ENCODE measurements at places on chromosomes 4 and X.

DNA sequence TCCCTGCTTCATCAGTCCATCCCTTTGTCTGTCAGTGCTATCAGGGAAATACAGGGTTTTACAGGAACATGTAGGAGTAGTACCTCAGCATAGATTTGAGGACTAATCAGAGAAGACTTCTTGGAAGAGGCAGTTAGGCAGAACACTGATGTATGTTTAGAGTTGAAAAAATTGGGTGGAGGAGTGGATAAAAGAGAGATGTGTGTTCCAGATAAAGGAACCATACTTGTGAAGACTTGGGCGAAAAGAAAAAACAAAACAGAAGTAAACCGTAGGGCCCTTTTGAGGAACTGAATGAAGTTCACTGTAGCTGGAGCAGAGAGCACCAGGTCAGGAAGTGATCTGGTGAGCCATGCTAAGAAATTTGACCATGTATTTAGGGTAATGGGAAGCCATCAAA, 32.3 kb downstream of the AFF1 start:
- no peak for DNase-seq

GRCh38 chrX:16946971-16947562, 609 bp downstream of the REPS2 start:
- no peak for DNase-seq

DNA sequence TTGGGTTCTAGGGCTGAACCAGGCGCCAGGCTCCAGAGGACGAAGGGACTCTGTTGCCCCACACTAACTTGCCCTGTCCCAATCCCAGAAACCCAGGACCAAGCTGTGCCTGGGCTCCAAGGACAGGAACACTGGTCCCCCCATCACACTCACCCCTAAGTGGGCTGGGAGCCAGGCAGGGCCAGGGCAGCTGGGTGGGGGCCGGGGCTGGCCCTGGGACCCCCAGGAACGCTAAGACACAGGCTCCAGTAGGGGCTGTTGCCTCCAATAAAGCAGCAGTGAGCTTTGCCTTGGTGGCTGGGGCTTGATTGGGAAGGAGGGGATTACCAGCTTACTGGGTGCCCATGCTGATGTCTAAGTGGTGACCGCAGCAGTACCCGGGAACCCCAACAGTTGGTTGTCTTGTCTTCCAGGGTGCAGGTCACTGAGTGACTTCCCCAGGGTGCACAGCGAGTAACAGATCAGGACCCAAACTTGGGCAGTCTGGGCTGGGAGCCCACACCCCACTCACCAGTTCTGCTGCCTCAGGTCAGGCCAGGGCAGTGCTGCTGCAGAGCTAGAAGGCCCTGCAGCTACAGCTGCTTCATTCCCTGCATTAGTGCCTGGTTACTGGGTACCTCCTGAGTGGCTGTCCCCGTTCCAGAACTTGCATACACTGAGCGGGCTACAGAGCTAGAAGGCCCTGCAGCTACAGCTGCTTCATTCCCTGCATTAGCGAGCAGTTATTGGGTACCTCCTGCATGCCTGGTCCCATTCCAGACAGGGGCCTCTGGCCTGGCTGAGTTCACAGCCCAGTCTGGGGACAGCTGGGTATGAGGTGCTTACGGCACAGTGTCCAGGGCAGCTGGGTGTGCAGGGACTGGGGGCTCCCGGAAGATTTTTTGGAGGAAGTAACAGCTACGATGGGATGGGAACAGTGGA, 9.4 kb upstream of the ADD1 start:
- DNase-seq: no peak

- no peak for DNase-seq
These were observed 10.4 kb downstream of the SMPX start for GRCh38 chrX:21747558-21747957.

DNA sequence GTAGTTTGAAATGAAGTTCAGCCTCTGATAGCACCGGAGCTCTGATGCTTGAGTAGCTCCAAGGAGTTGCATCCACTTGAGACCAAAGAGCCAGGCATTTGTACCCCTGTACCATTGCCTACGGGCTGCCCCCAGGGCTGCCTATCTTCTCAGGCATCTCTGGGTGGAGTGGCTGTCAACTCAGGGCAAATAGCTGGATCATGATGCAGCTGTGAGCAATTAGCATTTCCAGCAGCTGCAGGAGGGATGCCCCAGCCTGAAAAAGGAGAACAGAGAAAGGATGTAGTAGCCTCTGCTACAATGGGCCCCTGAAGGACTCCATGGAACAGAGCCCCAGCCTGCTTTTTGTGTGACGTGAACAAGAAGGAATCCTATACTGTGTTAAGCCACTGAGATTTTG, 492.6 kb downstream of the BCOR start:
- no peak for DNase-seq

GRCh38 chr4:86831262-86832130, 17.7 kb downstream of the SLC10A6 start:
- no peak for DNase-seq

GRCh38 chr4:186428481-186428880, 126.9 kb downstream of the MTNR1A start:
- DNase-seq: no peak

- no peak for DNase-seq
These were observed 333.8 kb upstream of the PCDH7 start for GRCh38 chr4:30386266-30386895.

DNA sequence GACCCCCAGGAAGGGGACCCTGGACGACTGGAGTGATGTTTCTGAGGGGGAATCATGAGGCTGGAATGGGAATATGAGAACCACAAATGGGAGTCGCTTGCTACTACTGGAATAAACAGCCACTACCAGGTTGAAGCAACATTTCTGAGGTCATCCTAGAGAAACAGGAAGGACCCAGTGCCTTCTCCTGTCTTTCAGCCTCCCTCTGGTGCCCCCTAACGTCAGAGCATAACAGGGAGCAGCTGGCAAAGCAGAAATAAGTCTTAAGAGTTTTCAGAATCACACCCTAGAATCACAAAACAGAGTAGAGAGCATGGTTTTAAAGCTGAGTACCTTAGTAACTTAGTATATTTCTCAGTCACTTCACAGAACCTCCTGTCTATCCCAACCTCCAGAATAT, 347.8 kb upstream of the PITX2 start:
- no peak for DNase-seq

GRCh38 chrX:67568769-67569168, 24.9 kb downstream of the AR start:
- no peak for DNase-seq

DNA sequence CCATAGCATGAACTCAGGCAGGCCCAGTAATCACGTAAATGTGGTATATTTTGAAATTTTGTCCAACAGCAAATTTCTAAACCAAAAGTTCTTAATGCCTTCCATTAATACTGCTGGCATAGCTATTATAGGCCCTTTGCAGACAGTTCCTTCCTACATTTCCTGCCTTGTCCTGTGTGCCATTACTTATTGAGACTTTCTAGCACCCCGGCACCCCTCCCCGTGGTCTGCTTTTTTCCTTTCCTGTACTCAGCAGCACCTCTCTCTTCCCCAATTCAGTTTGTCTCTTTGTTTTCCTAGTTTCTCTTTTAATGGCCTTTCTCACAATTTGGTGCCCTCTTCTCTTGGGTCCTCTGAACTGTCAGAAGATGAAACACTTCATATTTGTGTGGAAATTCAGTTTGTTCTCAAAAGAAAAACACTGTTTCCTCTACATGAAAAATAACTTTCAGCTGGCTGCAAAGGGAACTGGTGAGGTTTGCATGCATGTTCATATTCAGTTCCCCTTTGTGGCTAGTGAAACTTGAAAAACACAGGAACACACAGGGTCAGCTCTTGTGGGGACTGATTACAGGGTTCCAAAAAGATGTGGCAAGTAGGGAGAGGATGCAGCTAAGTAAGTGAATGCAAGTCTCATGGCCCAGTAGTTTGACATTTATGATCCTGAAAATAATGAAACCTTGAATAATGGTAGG, 17.1 kb downstream of the GPR34 start:
- no peak for DNase-seq

Data from NCI-H1105 (cell line).